ENCODE measurements at places on chromosomes 6 and 20. TPM values are rescaled to one million over a fixed set of nuclear protein-coding genes. Genes with fewer than 3 reads are reported as not detected.

GRCh38 chr6:12968839-12969558 is 252.4 kb downstream of the PHACTR1 start:
- no peak for DNase-seq

GRCh38 chr20:11376998-11377397 is 540.7 kb upstream of the BTBD3 start:
- DNase-seq = no peak

GRCh38 chr20:3563133-3563532 is 92.3 kb downstream of the ATRN start:
- no peak for DNase-seq

GRCh38 chr20:59144179-59144830 is 19.3 kb upstream of the ZNF831 start:
- no peak for DNase-seq

ECI2 gene
- polyA plus RNA-seq = 37.0 TPM

AMD1 gene
- 42.2 TPM for polyA plus RNA-seq

- no peak for DNase-seq
These were observed 91.7 kb upstream of the SOX4 start for GRCh38 chr6:21501815-21502214.

DNA sequence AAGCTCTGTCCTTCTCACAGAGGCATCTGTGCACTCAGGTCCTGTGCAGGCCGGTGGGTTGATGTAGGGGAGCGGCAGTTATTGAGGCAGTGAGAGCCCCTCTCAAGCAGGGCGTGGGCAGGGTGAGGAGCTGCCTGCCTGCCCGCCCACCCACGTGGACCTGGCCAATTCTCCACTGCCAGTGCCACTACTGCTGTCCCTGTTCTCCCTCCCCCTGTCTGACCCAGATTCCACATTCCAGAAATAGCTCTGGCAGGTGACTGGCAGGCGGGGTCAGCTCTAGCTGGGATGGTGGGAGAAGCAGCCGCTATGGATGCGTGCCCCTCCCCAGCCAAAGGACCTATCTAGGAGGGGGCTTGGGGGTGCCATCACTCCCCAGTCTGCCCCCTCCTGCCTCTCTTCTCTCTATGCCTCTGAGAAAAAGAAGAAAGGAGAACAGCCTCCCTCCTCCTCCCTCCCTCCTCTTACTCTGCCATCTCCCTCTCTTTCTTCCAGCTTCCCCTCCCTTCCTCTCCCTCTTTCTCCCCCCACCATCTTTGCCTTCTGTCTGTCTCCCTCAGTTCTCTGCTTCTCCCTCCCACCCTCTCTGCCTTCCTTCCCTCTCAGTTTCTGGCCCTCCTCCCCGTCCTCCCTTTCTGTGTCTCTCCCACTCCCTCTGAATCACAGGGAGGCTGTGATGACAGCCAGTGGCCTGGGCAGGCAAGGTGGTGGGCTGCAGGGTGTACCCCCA is 86.5 kb upstream of the MYL9 start:
- DNase-seq = no peak

SALL4 gene
- polyA plus RNA-seq = not detected

SNPH gene
- 1.1 TPM for polyA plus RNA-seq

DNA sequence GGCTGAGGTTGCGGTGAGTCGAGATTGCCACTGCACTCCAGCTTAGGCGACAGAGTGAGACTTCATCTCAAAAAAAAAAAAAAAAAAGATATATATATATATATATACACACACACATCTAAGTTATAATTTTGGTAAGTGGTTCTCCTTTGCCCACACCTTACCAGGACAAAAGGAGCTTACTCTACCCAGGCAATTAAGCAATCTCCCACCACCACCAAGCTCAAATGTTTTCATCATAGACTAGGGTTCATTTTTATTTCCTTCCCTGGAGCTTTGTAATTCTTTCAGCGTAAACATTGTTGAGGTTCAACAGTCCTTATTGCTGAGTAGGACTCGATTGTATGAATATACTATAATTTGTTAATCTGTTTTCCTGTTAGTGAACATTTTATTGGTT is 23.5 kb downstream of the AMD1 start:
- DNase-seq = no peak

ZCCHC3 gene
- 2.1 TPM for polyA plus RNA-seq

AIF1 gene
- 6.6 TPM for polyA plus RNA-seq

FAM83D gene
- 0.58 TPM for polyA plus RNA-seq

CFAP61 gene
- polyA plus RNA-seq = not detected

TFAP2C gene
- polyA plus RNA-seq = not detected

- peak; percentile 38 for DNase-seq
These were observed 5.1 kb downstream of the HLA-DMA start for GRCh38 chr6:32947552-32948465.

BMP2 gene
- polyA plus RNA-seq = 1.2 TPM

TFAP2D gene
- polyA plus RNA-seq = not detected

DNA sequence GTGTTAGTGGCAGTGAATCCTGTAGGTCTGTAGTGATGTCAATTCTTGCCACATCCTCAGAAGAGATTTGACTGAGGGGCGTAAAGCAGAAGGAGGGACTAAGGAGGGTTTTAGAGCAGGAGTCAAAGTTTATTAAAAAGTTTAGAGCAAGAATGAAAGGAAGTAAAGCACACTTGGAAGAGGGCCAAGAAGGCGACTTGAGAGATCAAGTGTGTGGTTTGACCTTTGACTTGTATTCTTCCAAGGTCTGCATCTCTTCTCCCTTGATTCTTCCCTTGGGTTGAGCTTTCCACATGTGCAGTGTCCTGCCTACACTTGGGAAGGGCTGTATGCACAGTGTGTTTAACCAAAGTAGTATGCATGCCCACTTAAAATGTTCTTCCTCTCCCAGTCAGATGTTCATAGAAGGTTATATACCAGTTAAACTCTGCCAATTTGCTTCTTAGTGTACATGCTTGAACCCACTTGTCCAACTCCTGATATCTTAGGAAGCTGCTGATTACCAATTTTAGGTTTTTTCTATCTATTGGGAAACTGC is 627.6 kb downstream of the MMUT start:
- DNase-seq = no peak

DNA sequence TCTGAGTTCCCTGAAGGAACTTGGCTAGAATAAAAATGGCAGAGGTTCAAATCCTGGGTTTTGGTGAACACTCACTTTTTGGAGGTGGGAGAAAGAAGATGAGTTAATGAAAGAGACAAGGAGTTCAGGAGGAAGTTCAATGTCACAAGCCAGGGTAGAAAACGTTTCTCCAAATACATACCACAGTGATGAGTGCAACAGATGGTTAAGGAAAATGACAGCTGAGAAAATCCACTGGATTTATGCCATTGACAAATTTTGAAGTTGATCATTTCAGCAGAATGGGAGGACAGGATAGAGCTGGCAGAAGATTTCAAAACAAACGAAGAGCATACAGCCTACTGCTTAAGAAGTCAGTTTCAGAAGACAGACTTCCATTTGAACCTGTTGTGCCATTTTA is 122.7 kb downstream of the GFRAL start:
- DNase-seq = no peak

DNA sequence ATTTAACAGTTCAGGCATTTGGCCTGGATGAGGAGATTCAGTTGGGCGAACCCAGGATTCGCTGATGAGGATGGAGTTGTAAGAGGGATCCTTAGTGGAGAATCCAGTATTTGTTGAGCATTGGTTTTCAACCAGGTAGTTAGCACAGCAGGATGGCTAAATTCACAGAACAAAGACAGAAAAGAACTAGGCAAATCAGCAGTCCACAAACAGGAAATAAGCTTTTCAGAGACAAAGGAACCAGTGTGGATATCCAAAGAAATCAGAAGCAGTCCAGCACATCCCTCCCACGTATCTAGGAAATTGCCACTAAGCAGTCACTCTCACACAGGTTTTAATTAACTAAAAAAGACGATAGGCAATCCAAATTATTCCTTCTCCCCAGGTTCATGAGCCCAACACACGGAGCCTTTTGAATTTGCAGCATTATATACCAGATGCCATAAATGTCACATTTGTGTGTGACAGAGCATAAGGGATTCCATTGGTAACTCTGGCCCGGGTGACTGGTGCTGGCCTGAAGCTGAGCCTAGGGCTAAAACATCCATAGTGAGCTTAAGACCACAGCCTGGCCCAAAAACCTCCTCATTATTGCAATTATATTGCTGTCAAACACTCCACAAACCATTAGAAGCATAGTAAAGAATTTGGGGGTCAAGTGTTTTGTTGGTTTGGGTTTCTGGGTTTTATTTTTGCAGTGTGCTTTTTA is 131.5 kb downstream of the SOBP start:
- DNase-seq = no peak

- no peak for DNase-seq
These were observed 53.1 kb downstream of the SLC22A1 start for GRCh38 chr6:160174681-160175080.

GRCh38 chr6:125363824-125364165 is 62.0 kb upstream of the HDDC2 start:
- no peak for DNase-seq

AVP gene
- polyA plus RNA-seq = not detected

NMBR gene
- not detected for polyA plus RNA-seq

- DNase-seq = no peak
These were observed 41.5 kb downstream of the MAN1A1 start for GRCh38 chr6:119308048-119308570.

DNA sequence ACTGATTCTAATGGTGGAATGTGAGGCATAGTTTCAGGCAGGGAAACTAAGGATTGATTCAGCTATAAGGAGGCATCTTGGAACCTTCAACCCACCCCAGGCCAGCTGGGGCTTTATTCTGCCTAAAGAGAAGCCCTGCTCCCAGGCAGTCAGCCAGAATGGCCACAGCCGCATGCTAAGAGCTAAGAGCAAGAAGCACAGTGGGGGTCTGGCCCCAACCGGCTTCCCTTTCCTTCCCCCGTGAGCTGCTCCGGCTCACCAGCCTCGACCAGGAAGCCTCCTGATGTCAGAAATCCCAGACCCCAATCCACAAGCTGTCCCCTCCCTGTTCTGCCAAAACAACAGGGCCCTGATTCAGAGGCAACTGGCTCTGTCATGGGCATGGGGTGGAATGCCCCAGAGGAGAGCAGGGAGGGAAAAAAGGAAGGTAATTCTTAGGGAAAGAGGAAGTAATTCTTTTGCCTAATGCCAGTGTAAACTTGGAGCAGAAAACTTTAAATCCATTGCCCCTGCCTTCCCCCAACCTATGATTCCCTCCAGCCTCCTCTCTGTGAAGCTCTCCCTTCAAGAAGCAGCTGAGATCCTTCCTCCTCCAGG is 6.9 kb downstream of the GRM4 start:
- DNase-seq = no peak

SIRT5 gene
- 7.5 TPM for polyA plus RNA-seq

DNA sequence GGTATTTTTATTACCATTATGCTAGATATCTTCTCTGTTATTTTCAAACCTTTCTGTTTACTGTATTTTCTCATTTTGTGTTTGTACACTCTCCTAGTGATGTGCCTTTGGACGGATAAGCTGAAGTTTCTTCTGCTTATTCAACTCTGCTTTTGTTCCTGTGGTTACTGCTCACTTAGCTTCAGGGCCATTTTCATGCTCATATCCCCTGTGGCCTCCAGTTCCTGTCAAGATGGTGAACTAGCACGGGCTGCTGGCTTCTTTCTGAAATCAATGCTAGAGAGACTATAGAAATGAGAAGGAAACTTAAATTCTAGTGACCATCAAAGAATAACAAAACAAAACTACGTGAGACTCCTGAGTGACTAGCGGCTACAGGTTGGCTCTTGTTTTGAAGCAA is 6.8 kb upstream of the CST8 start:
- DNase-seq = no peak

- DNase-seq = no peak
These were observed 1.0 kb downstream of the PCIF1 start for GRCh38 chr20:45935416-45936046.
